ENCODE measurements at places on chromosomes 7 and 10. TPM values are rescaled to one million over a fixed set of nuclear protein-coding genes. Genes with fewer than 3 reads are reported as not detected.

ADK gene
- total RNA-seq, result 38.3 TPM

NEBL gene
- total RNA-seq, result 0.23 TPM

RBP3 gene
- not detected for total RNA-seq

TMEM72 gene
- not detected for total RNA-seq

VENTX gene
- total RNA-seq, result 0.12 TPM

CCDC172 gene
- not detected for total RNA-seq

ZPBP gene
- not detected for total RNA-seq

PKD1L1 gene
- total RNA-seq, result 0.06 TPM

PNLIPRP2 gene
- not detected for total RNA-seq

CCL26 gene
- total RNA-seq, result not detected

NYAP1 gene
- 0.12 TPM for total RNA-seq

HOXA10 gene
- total RNA-seq, result not detected

SPACDR gene
- total RNA-seq, result 3.8 TPM

PDE6C gene
- total RNA-seq, result not detected
